ENCODE measurements at places on chromosomes 3 and 15.

DNA sequence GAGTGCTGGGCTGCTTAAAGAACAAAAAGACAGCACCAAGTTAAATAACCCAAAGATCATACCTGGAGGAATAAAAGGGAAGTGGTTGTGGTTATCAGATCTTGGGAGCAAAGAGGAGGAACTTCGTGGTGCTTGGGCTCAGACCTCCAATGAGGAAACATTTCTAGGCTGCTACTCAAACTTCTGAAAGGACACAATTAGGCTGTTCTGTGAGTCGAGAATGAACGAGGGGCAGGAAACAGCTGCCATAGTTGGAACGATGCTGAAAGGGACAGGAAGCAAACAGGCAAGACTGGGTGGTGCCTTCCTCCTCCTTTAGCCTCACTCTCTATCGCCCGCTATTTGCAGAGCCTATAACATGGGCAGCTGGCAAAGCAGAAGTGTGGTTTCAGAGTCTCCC lies 276.3 kb upstream of the ARRDC4 start:
- no peak for DNase-seq

GRCh38 chr3:12132881-12133280 lies 25.8 kb downstream of the TIMP4 start:
- no peak for DNase-seq

GRCh38 chr3:40725031-40725430 lies 200.3 kb downstream of the ZNF621 start:
- DNase-seq = no peak

- DNase-seq = no peak
Observed at GRCh38 chr3:8239718-8240695, 261.6 kb upstream of the LMCD1 start.

GRCh38 chr15:64749999-64750657 lies 25.3 kb downstream of the RBPMS2 start:
- DNase-seq = no peak

- no peak for DNase-seq
Observed at GRCh38 chr3:188937389-188937788, 234.4 kb upstream of the TPRG1 start.

- DNase-seq = no peak
Observed at GRCh38 chr3:20095470-20095869, 55.2 kb downstream of the KAT2B start.

GRCh38 chr3:157861076-157861765 lies 245.0 kb downstream of the SHOX2 start:
- no peak for DNase-seq

DNA sequence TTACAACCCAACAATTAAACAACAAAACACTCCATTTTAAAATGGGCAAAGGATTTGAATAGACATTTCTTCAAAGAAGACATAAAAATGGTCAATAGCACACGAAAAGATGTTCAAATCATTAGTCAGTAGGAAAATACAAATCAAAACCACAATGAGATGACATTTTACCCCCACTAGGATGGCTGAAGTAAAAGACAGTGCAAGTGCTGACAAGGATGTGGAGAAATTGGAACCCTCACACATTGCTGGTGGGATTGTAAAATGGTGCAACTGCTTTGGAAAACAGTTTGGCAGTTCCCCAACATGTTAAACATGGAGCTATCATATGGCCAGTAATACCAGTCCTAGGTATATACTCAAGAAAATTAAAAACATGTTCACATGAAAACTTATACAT lies 11.6 kb downstream of the GALNT15 start:
- DNase-seq = no peak

- DNase-seq = no peak
Observed at GRCh38 chr3:13424141-13424844, 4.2 kb upstream of the NUP210 start.

GRCh38 chr15:81083201-81083600 lies 50.9 kb upstream of the CFAP161 start:
- DNase-seq = no peak

- no peak for DNase-seq
Observed at GRCh38 chr3:30628205-30628900, 22.0 kb downstream of the TGFBR2 start.

GRCh38 chr3:33313331-33313730 lies 36.1 kb downstream of the FBXL2 start:
- DNase-seq = no peak

DNA sequence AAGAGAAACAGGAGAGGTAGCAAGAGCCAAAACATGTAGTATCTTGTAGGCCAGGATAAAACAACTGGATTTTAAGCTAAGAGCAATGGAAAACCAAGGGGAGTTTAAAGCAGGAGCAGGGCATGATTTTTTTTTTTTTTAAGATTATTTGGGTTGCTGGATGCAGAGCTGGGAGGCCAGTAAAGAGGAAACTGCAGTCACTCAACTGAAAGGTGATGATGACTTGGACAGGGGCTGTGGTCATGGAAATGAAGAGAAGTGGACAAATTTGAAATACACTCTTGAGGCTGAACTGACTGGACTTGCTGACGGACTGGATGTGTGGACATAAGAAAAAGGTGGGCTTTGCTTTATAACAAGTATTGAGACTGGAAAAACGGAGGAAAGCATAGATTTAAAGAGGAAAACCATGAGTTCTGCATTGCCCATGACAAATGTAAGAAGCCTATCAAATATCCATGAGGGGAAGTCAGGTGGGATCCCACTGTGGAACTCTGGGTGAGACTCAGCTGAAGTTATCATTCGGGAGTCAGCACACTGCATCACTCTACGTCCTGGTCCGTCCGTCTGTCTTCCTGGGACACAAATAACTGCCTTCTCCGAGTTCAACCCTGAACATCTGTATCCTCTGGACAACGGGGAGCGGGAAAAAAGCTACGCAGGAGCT lies 688 bp downstream of the XPC start:
- no peak for DNase-seq

GRCh38 chr3:66267031-66267430 lies 46.2 kb downstream of the SLC25A26 start:
- no peak for DNase-seq

GRCh38 chr3:13405614-13406013 lies 14.5 kb downstream of the NUP210 start:
- no peak for DNase-seq

- DNase-seq = no peak
Observed at GRCh38 chr3:1513662-1514061, 420.8 kb downstream of the CNTN6 start.

DNA sequence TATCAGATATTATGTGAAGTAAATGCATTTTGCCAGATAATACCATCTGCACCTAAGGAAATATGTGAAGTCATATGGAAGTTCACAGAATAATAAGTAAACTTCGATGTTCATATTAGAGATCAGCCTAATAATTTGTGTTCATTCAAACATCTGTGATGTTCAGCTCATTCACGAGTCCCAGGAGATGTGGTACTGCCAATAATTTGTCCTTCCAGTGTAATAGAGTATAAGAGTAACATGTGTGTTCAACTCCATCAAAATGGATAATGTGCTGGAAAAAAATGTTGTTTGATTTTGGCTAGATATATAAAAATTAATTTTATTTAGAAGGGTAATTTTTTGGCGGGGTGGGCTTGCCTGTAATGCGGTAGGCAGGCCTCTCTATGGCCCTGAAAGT lies 75.4 kb upstream of the ARL6 start:
- no peak for DNase-seq

Measured in stimulated activated CD8-positive, alpha-beta memory T cell treated with anti-CD3 and anti-CD28 coated beads, Interleukin-15, amount 100 ng/mL, for 48 hours (primary cell).